Activated T-cell treated with anti-CD3 and anti-CD28 coated beads, Interleukin-2, amount 50 U/mL, for 72 hours (primary cell): ENCODE measurements at places on chromosomes 5 and 9.

- no peak for DNase-seq
These were observed 33.4 kb downstream of the WDR70 start for GRCh38 chr5:37412515-37412914.

GRCh38 chr9:69674716-69675438 lies 2.7 kb upstream of the APBA1 start:
- no peak for DNase-seq

GRCh38 chr5:170278611-170279458 lies 18.7 kb downstream of the LCP2 start:
- DNase-seq: peak; percentile 92

DNA sequence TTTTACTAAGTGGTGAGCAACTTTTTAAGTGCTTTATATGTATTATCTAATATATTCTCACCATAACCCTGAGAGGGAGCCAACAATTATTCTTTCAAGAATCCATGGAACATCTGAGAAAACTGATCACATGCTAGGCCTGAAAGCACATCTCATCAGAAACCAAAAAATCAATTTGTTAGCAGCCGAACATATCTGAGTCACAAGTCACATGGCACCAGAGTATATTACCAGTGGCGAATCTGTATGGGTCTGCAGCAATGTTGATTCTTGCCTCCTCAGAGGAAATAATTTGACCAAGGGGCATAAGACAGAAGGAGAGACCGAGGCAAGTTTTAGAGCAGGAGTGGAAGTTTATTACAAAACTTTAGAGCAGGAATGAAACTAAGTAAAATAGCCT lies 25.3 kb upstream of the SIL1 start:
- DNase-seq: no peak

DNA sequence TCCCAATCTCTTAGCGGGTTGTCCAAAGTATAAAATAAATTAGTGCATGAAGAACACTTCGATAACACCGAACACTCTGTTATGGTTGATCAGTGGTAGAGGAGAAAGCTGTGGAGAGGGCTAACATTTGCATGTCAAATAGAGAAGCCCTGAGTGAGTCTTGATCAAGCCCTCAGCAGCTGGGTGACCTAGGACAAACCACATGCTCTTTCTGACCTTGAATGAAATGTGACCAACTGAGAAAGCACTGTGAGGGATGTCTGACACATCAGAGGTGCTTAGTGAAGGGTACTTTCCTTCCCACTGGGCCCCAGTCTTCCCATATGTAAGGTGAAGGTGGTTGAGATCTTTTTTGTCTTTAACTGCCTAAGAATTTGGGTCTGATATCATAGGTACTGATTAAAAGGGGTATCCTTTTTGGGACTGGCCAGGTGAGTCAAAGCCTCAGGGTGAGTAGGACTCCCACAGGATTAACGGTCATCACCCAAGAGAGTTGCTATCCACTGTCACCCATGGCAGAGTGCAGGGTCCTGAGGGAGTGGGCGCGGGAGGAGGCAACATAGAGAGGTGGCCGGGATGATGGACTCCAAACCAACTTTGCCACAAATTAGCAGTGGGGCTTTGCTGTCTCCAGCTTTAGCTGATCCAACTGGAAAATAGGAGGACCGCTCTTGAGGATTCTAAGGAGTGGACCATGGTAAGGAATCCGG lies 53.5 kb downstream of the KIF4B start:
- DNase-seq: no peak

DNA sequence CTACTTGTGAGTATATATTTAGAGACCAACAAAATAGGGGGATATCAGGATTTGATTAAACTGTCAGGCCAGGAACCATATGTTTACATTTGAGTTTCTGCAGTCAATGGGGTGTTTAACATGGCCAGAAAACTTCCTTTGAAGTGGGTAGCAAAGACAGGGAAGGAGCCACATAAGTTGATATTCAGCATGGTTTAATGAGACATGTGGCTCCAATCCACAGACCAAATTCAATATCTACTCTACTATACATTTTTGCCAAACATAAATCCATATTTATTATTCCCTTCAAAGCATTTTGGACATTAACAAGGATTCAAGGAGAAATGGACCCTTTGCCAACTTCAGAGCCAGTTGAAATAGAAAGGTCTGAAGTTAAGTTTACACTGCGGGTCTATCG lies 99.8 kb downstream of the TAF11L14 start:
- no peak for DNase-seq

GRCh38 chr5:179516221-179516620 lies 34.1 kb upstream of the RUFY1 start:
- no peak for DNase-seq

DNA sequence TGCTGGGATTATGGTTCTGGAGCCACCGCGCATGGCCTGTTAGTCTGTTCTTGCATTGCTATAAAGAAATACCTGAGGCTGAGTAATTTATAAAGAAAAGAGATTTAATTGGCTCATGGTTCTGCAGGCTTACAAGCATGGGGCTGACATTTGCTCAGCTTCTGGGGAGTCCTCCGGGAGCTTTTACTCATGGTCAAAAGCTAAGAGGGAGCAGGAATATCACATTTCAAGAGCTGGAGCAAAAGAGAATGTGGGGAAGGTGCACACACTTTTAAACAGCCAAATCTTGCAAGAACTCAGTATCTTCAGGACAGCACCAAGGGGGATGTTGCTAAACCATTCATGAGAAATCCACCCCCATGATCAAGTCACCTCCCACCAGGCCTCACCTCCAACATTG lies 12.1 kb downstream of the JAK2 start:
- DNase-seq: no peak

- no peak for DNase-seq
These were observed 1229.3 kb downstream of the CDH12 start for GRCh38 chr5:21623831-21624230.

- peak; percentile 51 for DNase-seq
These were observed 599 bp downstream of the NMRK1 start for GRCh38 chr9:75087289-75087823.

GRCh38 chr5:133114166-133114932 lies 62.5 kb downstream of the HSPA4 start:
- no peak for DNase-seq

DNA sequence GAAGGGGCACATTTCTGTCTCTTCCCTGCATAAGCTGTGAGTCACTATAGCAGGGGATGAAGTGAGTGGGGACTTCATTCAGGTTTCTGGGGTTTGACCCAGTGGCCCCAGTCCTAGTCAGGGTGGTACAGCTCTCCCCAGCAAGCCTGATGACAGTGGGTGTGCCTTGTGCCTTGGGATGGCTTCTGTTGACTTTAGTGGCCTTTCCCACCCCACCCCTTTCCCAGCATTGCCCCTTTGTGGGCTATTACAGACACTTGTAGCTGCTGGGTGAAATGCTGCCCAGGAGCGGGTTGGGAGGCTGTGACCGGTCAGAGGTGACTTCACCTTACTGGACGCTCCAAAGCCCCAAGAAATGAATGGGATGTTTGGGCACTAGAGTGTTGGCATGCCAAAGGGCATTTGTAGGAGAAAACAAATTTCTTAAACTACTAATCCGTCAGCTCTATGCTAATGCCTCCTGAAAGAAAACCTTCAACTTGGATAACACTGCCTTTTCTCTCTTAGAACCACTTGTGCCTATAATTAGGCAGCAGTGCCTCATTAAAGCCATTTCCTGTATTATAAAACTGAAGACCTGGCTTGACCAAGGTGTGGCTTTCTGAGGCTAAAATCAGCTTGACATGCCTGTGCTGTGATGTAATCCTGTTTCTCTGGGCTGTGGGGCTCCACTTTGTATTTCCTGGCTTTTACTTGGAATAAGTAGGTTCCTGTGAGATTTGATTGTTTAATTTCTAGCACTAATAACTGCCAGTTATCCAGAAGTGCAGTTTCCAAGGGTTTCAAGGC lies 119.0 kb upstream of the SLC25A48 start:
- DNase-seq: no peak

- DNase-seq: no peak
These were observed 11.4 kb downstream of the TTC1 start for GRCh38 chr5:160020266-160020770.

GRCh38 chr5:171367424-171368370 lies 20.0 kb upstream of the NPM1 start:
- DNase-seq: no peak

- DNase-seq: no peak
These were observed 179.3 kb downstream of the CTNND2 start for GRCh38 chr5:11724940-11725339.

DNA sequence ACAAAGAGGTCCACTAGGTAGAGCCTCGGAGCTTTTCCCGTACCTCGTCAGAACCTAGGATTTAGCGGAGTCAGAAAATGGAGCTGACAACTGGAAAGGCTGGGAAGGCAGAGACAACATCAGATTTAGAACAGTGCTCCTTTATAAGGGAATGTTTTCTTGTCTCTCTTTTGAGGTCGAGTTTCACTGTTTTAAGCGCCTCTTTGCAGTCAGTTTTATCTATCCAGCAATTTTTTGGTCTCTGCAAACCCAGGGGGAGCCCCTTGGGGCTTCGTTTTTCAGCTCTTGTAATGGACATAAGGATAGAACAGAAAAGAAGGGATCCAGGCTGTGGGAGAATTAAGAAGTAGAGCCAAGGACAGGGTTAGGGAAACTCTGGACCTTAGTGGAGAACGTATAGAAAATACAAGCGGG lies 80.5 kb downstream of the FNBP1 start:
- no peak for DNase-seq

DNA sequence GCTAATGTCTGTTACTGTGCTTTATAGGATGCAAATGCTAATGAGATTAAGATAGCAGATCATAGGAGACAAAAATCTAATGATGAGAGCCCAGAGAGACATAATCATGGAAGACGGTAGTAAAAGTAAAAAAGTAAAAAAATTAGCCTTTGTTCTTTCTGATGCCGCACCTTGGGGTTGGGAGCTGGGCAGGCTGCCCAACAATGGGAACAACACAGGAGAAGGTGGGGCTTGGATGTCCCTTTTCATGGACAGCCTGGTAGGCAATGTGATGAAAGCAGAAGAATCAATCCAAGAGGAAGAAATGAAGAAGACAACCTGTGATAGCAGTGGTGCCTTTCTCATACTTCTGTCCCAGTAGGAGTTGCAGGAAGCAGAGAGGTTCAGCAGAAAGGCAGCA lies 57.2 kb downstream of the RAB14 start:
- no peak for DNase-seq

GRCh38 chr5:112921833-112922817 lies at the start of gene REEP5:
Gene REEP5 (minus strand): TSS chr5:112922227. CDS start chr5:112922190, 37 bp downstream.
- peak; percentile 88 for DNase-seq

DNA sequence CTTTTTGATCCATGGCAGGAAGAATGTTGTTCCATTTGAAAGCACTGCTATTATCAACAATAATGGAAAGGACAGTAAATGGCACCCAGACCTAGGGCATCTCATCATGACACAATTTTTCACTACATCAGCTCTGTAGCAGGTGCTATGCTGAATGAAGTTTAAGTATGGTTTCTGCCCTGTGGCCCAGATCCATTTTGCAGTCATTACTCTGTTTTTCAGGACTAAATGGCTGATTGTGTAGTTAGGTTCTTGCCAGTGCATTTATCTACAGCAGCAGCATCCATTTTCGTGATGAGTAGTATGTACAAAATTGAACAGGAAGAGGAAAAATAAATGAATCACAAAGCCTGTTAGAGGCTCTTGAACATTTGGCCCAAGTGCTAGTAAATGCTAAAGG lies 270.5 kb upstream of the CD180 start:
- DNase-seq: no peak

GRCh38 chr5:176527246-176528222 lies 9.7 kb downstream of the RNF44 start:
- DNase-seq: no peak

- no peak for DNase-seq
These were observed 35.4 kb downstream of the GDNF start for GRCh38 chr5:37804401-37804800.

DNA sequence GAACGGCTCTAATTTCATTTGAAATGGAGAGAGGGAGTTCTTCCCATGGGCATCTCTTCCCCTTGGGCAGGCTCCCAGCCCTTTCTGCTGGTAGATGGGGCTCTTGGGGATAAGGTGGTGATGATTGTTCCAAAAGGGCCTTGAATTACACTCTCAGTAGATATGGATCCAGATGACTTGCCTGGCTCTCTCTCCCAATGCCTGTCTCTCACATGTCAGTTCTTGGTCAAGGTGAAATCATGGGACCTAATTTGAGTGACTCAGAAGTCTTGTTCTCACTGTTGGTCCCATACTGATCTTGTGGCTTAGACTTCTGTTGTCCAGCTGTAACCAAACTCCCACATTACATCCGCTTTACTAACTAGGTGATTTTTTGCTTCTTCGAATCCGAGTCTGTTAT lies 317.0 kb upstream of the RFX3 start:
- DNase-seq: no peak

DNA sequence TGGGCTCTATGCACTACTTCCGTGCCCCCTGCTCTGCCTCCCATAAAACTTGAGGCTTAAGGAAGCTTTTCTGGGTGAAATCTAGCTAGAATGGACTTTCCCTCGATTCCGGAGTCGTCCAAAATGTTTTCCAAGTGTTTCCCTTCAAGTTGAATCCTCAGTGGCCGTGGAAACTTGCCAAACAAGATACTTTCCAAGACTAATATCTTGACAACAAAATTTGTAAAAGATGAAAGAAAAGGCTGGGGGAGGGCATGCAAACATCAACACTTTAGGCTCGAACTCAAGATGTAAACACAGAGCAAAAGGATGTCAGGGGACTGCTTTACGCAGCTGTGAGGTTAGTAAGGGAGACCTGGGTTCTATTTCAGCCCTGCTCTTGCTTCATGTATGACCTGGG lies 482.8 kb upstream of the KLF4 start:
- no peak for DNase-seq

DNA sequence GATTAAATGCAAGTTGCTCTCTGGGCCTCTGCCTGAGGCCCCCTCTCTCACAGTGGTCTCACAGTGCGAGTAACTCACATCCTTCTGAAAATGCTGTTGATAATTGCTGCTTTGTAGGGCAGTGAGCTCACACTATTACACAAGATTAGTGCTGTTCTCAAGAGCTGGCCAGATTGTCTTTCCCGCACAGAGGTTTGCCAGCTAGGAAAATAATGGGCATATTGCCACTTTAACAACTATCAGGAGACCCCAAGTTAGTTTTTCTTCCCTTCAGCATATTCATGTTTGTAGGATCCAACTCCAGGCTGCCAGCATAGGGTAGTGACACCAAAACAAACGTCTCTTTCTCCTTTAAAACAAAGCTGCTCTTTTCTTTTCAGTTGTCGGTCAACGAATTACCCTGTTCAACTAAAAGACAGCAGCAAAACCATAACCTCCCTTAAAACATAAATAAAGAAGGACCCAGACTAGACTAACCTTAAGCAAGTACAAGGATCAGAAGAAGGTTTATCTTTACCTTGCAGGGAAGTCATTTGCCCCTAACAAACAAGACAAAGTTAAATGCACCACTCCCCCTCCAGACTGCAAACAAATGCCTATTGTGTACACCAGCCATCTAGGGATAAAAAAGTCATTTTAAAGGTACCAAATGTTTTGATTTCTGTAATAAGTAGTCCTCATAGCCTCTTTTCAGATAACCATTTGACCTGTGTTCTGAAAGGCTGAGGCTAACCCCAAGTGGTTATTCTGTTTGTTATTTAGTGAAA lies 91.4 kb downstream of the VCAN start:
- DNase-seq: no peak

GRCh38 chr5:123598028-123598689 lies 86.2 kb downstream of the CSNK1G3 start:
- DNase-seq: no peak
